Stimulated activated CD4-positive, alpha-beta T cell treated with anti-CD3 and anti-CD28 coated beads, Interleukin-15, amount 100 ng/mL, for 1 hour (primary cell): ENCODE measurements at places on chromosomes 6 and 20.
A peak's percentile ranks its signal among the peaks of the same experiment; 100 is the strongest.

DNA sequence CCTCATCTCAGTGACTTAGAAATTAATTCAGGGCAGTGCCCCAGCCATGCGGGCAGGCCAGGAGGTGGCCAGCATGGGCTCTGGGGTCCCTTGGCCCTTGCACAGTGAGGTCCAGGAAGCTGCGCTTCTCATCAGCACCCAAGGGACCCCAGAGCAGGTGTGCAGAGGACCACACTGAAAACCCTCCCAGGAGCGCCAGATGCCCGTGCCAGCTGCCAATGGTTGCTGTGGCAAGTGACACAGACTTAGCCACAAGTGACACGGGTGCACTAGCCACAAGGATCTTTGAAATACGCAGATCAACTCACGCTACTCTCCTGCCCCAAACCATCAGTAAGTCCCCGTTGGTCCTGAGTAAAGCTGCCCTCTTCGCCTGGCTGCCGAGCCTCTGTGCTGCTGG lies 88.1 kb downstream of the ERMARD start:
- DNase-seq, result no peak

- no peak for DNase-seq
These were observed 637.1 kb upstream of the CITED2 start for GRCh38 chr6:140011537-140011936.

DNA sequence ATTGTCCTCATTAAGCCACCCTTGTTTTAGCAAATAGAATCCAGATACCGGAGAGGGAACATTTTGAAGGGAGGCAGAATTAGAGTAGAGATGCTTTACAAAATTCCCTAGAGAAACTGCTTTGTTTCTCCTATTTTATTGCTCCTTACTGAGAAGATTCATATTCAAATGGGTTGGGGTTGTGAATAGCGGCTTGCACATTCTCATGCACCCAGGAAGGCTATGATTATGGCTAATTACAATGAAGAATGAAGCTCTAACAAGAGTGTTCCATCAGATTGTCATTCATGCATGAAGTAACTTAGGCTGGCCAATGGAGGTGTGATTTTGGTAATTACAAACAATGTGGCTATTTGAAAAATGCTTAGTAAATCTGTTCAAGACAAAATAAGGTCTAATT lies 129.6 kb downstream of the PACRG start:
- no peak for DNase-seq

DNA sequence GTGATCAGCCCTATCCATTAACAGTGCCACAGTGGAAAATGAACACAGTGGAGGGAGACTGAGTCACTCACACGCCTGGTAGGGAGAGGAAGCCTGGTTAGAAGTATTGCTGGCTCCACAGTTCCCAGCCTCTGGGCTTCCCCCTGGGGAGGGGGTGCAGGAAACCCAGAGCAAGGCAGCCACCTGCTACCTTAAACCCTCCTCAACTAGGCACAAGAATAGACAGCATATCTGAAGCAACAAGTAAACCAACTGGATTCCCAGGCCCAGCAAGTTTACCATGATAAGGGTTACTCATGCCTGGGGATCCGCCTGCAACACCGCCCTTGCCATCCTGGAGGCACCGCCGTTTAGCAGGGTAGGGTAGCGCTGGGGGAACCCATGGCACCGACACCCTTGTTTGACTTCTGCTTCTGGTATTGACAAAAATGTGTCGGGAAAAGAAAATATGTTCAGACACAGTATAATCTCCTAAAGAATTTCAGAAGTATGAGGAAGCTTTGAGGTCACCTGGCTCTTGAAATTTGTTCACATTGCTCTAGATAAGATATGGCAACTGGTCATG lies 38.3 kb downstream of the SLC22A23 start:
- DNase-seq, result no peak

DNA sequence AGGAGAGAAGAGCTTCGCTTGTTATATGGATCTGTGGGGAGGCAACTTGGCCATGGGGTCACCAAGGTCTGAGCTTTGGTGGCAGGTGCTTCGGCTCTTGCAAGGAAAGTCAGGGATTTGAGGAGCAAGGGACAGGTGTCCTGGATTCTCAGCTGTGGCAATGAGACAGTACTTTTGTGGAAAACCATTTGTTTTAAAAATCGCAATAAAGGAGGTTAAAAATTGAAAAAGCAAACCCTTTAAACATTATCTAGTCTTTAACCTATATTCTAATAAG lies 64.3 kb downstream of the NOL4L start:
- DNase-seq, result no peak

- no peak for DNase-seq
These were observed 310.3 kb downstream of the CDH26 start for GRCh38 chr20:60268491-60268890.

- DNase-seq, result peak; percentile 53
These were observed 78.7 kb upstream of the BTN3A2 start for GRCh38 chr6:26286168-26286877.

- DNase-seq, result no peak
These were observed 12.8 kb downstream of the SNX3 start for GRCh38 chr6:108247965-108248536.

DNA sequence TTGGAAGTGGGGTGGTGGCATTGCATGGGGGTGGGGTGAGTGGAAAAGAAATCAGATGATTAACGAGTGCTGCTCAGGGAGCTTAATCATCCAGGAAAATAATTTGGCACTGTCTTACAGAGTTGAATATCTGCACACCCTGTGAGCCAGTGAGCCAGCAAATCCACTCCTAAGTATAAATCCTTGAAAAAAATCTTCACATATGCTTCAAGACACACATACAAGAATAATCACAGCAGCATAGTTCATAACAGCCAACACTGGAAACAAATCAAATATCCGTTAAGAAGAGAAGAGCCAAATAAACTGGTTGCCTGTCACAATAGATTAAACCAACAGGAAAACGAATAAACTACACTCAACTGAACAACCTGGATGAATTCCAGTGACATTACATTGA lies 62.8 kb downstream of the SAMD3 start:
- DNase-seq, result no peak

DNA sequence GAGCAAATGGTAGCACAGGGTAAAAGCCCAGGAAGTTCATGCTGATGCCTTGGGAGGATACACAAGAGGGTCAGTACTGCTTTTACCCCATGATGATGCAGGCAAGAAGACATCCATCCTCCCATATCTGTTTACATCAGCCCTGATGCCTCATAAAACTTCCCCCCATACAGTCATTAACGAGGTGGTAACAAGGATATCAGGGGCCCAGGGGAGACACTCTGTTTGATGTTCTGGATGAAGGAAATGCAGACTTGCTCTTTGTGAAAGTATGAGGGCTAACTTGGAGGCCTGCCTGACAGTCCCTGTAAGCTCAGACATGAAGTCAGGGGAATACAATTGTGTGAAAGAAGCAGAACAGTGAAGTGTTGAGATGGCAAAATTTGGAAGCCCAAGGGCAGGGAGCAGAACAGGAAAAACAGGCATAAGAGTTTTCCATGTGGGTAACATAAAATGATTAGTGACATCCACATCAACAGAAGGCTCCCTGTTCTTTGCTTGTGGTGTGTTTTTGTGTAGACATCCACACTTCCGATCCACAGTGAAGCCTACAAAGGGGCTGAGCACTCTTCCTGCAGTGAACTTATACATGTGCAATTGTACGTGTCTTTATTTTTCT lies 813.4 kb downstream of the MAFB start:
- DNase-seq, result no peak

- DNase-seq, result no peak
These were observed 687.9 kb upstream of the CITED2 start for GRCh38 chr6:140062043-140063020.
